ENCODE measurements at places on chromosomes 1 and 21.
A peak's percentile ranks its signal among the peaks of the same experiment; 100 is the strongest.

- DNase-seq, result no peak
Observed at GRCh38 chr1:48472638-48473037, 634 bp upstream of the SPATA6 start.

- DNase-seq, result peak; percentile 60
Observed at GRCh38 chr1:90973897-90974798, 47.7 kb downstream of the ZNF644 start.

GRCh38 chr1:30111431-30111830 lies 612.0 kb downstream of the MATN1 start:
- peak; percentile 19 for DNase-seq

GRCh38 chr21:34074283-34075090 lies 1.1 kb downstream of the MRPS6 start:
- DNase-seq, result peak; percentile 38

DNA sequence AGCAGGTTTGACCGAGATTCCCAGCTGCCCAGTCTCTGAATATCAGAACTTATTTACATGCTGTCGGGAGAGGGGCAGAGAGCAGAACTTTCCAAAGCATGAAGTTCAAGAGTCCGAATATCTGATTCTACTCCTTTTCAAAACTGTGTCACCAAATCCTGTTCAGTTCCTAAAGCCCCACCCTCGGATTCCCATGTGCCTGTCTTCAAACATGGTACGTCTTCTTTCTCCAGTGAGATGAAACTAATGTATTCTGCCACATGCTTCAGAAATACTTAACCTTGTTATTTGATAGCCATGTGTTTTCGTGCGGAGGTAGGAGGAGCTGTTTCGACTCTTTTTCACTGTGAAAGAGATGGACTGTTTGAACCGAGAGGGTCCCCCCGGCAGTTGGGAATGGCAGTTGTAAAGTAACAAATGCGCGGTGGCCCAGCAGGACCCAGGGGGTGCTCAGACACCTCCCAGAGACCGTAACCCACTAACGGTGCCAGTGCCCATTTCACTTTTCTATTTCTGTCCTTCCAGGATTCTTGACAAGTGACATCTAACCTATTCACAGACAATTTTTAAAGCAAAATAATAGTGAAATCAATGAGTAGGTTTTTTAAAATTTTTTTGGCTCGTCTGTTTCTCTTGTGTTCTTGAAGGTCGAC lies 67.2 kb downstream of the ZBTB18 start:
- no peak for DNase-seq

GRCh38 chr1:32249831-32250525 lies 1.1 kb upstream of the LCK start:
- peak; percentile 68 for DNase-seq

DNA sequence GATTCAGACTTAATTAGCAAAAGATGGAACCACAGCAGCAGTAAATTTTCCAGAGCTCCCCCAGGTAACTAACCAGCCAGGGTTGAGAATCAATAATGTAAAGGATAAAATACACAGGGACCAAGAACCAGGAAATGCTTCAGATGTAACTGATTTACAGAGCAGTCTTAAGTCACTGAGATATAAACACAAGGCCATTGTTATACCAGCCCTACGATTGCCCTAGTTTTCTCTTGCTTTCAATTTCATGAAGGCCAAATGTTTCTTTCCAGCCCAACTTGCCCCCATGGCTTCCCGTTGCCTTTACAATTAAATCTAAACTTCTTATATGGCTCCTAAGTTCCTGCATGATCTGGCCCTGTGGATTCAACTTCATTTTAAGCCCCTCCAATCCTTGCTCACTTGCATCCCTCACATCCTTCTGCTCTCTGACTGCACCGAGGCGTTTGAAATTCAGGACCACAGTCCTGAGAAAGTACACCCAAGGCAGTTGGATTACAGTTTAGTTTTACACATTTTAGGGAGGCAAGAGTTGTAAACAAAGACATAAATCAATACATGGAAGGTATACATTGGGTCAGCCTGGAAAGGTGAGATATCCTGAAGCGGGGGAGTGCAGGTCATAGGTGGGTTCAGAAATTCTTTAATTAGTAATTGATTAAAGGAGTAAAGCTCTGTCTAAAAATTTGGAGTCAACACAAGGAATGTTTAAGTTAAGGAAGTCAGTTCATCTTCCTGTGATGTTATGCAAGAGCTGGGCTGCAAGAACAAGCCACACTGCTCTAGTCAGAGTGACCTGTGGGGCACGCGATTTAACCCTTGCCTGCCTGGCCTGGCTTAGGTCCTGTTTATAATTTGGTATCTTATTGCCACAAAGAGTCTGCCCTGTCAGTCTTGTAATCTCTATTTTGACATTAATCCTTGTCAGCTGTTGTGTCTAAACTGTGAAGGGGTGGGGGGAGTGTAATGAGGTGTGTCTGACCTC lies 69.9 kb upstream of the COG2 start:
- DNase-seq, result peak; percentile 55

- no peak for DNase-seq
Observed at GRCh38 chr1:35030338-35030737, 1.4 kb downstream of the ZMYM6 start.

Data from epithelial cell of esophagus (primary cell).